ENCODE measurements at places on chromosomes 5 and 9. TPM values are rescaled to one million over a fixed set of nuclear protein-coding genes. Genes with fewer than 3 reads are reported as not detected.

CAPSL gene
- not detected for total RNA-seq

MEGF10 gene
- total RNA-seq, result 0.68 TPM

ABCA1 gene
- total RNA-seq, result 67.3 TPM

DNA sequence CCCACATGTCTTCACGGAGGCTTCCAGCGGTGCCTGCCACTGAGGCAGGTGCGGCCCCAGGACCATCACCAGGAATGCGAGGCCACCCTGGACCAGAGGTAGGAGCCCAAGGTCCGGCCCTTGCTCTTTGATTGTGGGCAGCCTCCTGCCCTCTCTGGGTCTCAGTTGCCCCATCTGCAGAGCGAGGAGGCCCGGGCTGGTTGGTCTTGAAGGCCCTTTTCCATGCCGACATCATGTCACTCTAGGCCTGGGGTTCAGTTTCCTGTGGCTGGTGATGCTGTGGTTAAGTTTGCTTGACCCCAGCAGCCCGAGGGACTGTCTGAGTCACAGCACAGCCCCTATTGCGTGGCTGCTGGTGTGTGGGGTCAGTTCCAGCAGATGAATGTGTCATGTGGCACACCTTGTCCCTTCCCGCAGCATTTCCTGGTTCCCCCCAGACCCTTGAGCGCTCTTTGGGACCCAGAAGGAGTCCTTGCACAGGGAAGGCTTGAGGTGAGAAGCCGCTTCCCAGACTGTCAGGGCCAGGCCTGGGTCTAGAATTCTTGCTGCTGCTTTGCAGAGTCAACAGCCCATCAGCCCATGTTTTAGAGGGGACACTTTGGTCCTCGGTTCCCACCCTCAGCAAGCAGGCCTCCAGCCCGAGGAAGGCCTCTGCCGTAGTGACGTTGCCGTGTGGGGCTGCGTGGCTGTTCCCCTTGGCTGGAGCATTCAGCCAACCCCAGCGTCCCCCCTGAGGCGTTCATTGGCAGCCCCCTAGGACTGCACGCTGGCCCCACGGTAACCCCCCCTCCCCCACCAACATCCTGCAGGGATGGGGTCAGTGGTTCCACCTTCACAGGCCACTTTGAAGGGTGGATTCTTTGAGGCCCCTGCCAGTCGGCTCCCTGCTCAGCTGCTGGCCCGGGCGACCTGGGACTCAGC lies 31.0 kb upstream of the HMCN2 start:
- DNase-seq, result no peak
- H3K4me1 ChIP-seq, result peaks cover 12% of the 10 kb centered on the region
- no peaks in the 10 kb centered on the region for H3K36me3 ChIP-seq
- H3K27me3 ChIP-seq, result no peaks in the 10 kb centered on the region
- H3K27ac ChIP-seq, result peak overlapping the region; percentile 69

DNA sequence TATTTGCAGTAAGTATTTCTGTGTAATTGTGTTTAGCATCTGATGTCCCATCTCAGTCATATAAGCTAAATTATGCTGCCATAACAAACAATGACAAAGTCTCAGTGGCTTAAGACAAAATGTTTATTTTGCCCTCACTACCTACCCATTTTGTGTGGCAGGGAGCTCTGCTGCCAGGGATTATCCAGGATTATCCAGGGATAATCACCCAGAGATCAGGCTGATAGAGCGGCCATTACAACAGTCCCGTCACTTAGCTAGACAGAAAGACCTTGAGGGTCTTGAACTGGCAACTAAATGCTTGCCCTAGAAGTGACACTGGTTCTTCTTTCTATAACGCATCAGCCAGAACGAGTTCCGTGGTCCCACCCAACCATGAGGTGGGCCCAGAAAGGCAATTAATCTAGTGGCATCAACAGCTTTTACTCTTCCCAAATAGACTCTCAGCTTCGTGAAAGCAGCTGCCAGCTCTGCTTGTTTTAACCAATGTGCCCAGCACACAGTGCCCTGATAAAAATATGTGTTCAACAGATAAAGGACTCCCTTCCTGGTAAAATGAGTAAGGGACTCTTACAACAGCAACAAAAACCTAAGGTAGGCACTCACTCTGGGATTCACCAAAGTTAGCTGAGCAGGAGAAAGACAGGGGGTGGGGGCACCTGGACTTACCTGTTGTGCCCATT lies 22.8 kb downstream of the CCDC69 start:
- no peaks in the 10 kb centered on the region for H3K4me1 ChIP-seq
- no peak overlapping the region for H3K27ac ChIP-seq
- no peaks in the 10 kb centered on the region for H3K27me3 ChIP-seq
- no peaks in the 10 kb centered on the region for H3K36me3 ChIP-seq
- H3K4me3 ChIP-seq, result no peak overlapping the region

- DNase-seq, result no peak
- H3K27ac ChIP-seq, result no peak overlapping the region
- no peaks in the 10 kb centered on the region for H3K36me3 ChIP-seq
- no peaks in the 10 kb centered on the region for H3K27me3 ChIP-seq
- no peak overlapping the region for H3K4me3 ChIP-seq
- H3K4me1 ChIP-seq, result no peaks in the 10 kb centered on the region
Observed at GRCh38 chr9:68914751-68915150, 99.2 kb downstream of the PRKACG start.

DNA sequence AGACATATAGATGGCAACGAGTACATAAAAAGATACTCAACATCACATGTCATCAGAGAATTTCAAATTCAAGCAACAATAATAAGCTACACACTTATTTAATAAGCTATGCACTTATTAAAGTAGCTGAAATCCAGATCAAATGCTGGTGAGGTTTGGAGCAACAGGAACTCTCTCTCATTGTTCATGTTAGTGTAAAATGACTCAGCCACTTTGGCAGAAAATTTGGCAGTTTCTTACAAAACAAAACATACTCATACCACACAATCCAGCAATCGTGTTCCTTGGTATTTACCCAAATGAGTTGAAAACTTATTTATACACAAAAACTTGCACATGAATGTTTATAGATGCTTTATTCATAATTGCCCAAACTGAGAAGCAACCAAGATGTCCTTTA lies 131.5 kb upstream of the NFIL3 start:
- no peaks in the 10 kb centered on the region for H3K36me3 ChIP-seq
- DNase-seq, result no peak
- H3K4me3 ChIP-seq, result no peak overlapping the region
- H3K27me3 ChIP-seq, result no peaks in the 10 kb centered on the region

DNA sequence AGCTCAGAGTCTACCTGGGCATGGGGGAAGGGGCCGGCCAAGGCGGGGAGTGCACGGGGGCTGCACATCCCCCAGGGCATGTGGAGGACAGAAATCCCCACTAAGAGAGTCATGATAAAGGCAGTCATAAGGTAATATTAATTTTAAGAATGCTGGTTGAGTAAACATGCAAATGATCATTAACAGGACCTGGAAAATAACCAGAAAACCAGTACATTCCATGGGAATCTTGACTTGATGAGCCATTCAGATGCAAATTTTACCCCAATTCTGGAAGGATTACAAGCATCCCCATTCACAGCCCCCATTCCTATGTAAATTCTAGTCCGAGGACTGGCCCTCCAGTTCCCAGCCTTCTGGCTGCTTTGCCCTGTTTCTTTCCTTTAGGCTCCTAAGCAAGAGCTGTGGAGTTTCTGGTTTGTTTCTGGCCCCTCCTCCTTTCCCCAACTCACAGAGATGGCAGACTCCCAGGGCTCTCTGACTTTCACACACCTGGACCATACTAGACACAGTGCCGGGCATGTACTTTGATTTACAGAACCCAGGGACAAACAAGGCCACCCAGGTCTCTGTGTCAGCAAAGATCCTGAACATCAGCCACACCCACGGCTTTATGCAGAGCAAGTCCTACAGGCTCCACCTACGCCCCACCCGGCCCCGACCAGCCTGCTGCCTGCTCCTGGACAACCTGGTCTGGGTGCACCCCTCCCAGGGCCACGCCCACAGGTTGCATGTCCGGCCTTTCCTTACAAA lies 62.7 kb downstream of the SEMA4D start:
- no peaks in the 10 kb centered on the region for H3K36me3 ChIP-seq
- no peaks in the 10 kb centered on the region for H3K27me3 ChIP-seq
- peaks cover 32% of the 10 kb centered on the region for H3K4me1 ChIP-seq

- no peaks in the 10 kb centered on the region for H3K27me3 ChIP-seq
- H3K4me3 ChIP-seq, result no peak overlapping the region
- H3K36me3 ChIP-seq, result no peaks in the 10 kb centered on the region
- no peak overlapping the region for H3K27ac ChIP-seq
Observed at GRCh38 chr9:128169925-128170324, 9.9 kb downstream of the BBLN start.

DNA sequence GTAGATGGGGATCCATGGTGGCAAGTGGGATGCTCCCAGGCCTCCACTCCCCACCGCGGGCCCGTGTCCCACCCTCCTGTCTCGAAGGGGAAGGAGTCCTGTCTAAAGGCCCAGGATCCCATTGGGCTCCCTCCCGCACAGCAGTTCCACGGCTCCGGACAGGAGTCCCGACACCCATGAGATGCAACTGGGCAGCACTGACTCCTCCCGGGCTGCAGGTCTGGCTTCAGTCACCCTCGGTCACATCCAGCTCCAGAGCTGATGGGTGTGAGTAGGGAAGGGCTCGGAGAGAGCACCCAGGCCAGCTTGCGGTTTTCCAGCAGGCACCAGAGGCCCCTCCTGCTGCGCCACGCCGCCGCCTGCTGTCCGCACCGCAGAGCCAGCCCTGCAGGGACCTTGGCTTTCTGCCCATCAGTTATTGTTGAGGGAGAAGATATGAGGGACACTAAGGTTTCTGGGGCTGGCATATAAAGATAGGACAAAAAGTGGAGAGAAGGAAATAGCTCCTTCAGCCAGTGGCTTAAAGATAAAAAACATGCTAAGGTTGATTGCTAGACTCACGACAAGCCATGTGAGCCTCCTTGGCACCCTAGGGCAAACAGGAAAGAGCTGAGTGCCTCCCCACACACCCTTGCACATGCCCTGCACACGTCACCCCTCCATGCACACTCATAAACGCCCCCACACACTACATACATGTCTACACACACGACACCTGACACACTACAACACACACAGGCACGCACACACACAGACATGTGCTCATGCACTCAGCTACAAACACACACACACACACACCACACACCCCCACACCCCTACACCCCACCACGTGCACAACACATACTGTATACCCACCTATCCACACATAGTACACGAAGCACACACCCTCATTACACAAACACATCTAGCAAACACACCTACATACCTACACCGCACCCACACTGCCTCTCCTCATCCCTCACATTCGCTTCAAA lies 79.0 kb downstream of the AK8 start:
- H3K4me1 ChIP-seq, result peaks cover 10% of the 10 kb centered on the region
- peak; percentile 71 for DNase-seq
- no peaks in the 10 kb centered on the region for H3K36me3 ChIP-seq
- H3K27me3 ChIP-seq, result peaks cover 27% of the 10 kb centered on the region
- no peak overlapping the region for H3K27ac ChIP-seq

DNA sequence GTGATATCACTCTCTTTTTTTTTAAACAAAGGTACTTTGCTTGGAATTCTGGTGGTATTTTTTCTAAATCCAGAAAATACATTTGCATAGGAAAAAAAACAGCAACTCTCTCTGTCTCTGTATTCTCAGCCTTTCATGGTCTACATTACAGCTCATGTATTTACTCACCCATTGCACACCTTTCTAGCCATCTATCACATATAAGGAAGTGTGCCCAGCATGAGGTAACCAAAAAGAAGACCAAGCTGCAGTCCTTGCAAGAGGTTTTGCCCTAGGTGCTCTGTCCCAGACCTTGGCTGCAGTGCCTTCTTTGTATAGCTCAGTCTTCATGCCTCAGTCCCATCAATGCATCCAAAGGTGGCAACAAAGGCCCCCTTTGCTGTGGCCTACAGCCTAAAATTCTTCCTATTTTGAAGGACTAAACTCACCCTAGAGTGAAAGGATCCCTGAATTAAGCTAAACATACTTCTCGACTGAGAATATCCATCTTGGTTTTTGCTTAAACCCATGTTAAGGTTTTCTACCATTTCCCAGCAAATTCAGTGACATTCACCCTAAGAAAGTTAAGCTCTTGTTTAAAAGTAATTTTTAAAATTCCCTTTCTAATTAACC lies 446.4 kb downstream of the KIF4B start:
- H3K36me3 ChIP-seq, result no peaks in the 10 kb centered on the region
- H3K4me3 ChIP-seq, result no peak overlapping the region
- DNase-seq, result no peak
- no peak overlapping the region for H3K27ac ChIP-seq
- H3K27me3 ChIP-seq, result no peaks in the 10 kb centered on the region

- no peaks in the 10 kb centered on the region for H3K36me3 ChIP-seq
- H3K4me3 ChIP-seq, result no peak overlapping the region
- H3K27me3 ChIP-seq, result no peaks in the 10 kb centered on the region
- peaks cover 11% of the 10 kb centered on the region for H3K4me1 ChIP-seq
Observed at GRCh38 chr9:18073002-18073401, 401.0 kb upstream of the ADAMTSL1 start.
